ENCODE measurements at places on chromosomes 13 and 19.

- no peak for DNase-seq
Observed at GRCh38 chr19:36125557-36125956, 10.3 kb downstream of the TBCB start.

DNA sequence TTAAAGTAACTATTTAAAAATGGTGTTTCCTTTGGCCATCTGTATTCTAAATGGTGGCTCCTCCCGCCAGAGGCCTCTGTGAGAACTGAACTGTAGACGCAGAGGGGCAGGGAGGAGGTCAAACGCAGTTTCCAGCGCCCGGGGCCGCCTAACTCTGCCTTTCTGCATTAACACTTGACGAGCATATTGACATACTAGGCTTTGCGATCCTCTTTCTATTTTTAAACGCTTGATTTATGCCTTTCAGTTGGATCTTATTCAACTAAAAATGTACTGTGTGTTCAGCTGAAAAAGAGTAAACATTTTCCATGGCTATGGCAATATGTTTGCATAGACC, 74.7 kb downstream of the SPACA7 start:
- DNase-seq, result no peak

GRCh38 chr13:110115591-110115990, 191.4 kb downstream of the COL4A1 start:
- DNase-seq, result no peak

- DNase-seq, result no peak
Observed at GRCh38 chr19:11059511-11060358, 29.5 kb upstream of the LDLR start.

DNA sequence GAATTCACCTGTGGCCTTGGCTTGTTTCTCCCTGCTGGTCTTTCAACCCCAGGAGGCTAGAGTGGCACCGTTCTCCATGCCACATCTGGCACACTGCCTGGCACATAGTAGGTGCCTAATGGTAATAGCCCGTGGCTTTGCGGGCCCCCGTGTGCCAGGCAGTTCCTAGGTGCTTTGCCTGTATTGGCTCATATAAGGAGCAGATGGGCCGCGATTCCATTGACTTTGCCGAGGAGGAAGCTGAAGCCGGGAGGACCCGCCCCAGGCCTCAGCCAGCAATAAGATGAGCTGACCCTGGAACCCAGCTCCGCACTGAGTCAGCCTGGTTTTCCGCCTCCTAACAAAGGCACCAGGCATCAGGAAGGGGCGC, 807 bp downstream of the PGLYRP1 start:
- DNase-seq, result no peak

GRCh38 chr13:71935166-71935840, 68.3 kb upstream of the DACH1 start:
- no peak for DNase-seq

DNA sequence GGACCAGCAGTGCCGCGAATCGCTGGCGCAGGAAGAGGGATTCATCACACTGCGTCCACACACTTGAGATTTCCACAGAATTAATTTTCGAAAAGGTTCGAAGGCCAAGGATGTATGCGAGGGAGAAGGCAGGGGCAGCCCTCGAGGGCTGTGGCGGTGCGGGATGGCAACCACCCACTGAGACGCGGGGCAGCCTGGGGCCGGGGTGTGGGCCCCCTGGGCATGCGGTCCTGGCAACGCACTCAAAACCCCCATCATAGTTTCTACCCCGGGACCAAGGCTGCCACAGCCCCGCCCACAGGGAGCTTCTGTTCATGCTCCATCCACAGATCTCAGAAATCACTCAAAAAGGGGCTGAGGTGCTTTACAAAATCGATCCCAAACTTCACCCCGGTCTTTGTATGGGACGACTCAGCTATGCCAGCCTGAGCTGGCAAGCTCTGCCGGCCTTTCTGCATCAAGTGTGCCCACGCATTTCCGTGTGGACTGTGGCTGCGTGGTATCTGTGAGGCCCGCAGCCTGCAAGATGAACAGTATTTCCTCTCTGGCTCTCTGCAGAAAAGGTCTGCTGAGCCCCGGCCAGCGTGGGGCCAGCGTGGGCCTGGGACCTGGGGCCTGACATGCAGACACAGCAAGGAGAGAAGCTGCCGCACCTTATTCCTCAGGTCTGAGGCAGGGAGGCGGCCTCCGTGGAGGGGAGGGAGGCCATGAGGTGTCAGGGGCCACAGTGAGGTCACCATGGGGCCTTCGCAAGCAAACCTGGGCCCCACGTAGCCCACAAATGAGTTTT, 19.2 kb downstream of the ZNF787 start:
- no peak for DNase-seq

DNA sequence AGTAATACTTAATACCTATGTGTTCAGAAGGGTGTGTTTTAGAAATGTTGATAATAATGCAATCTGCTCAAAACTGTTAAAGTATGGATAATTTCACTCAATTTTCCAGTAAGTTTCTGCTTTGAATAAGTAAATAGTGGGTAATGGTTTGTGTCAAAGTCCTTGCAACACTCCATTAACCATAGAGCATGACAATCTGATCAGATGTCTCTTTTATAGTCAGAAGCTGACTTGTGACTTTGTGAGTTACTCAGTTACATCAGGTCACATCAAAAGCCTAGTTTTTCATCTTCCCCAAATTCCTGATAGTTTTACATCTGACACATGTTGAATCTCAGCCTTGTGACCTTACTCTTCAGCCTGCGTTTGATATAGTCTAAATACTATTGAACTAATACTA, 338.0 kb downstream of the EFNB2 start:
- DNase-seq, result no peak

DNA sequence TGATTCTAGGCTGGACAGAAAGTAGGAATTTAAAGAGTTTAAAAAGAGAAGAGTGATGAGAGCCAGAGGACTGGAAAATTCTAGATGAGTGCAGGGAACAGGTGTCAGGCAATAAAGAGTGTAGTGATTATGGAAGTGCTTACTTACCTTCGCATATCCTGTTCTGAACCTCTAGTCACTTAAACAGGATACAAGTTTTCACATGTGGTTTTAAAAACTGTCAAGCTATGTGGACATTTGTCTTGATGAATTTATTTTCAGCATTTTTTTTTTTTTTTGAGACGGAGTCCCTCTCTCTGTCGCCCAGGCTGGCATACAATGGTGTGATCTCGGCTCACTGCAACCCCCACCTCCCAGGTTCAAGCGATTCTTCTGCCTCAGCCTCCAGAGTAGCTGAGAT, 34.3 kb upstream of the IL17D start:
- no peak for DNase-seq

DNA sequence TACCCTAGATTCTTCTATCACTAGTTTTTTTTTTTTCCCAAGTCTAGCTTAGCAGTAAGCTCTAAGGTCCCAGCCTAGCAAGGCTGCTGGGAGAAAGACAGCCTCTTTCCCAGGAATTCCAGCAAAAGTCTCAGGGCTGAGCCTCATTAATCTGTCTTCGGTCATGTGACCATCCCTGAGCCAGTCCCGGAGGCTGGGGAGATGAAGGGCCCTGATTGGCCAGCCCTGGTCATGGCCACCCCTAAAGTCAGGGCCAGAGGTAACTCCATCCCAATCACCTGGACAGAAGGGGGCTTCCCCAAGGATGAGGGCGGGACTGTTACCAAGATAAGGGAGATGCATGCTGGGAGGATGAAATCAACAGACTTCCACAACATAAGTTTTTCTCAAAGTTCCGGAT, 43.3 kb downstream of the CCNE1 start:
- DNase-seq, result no peak

DNA sequence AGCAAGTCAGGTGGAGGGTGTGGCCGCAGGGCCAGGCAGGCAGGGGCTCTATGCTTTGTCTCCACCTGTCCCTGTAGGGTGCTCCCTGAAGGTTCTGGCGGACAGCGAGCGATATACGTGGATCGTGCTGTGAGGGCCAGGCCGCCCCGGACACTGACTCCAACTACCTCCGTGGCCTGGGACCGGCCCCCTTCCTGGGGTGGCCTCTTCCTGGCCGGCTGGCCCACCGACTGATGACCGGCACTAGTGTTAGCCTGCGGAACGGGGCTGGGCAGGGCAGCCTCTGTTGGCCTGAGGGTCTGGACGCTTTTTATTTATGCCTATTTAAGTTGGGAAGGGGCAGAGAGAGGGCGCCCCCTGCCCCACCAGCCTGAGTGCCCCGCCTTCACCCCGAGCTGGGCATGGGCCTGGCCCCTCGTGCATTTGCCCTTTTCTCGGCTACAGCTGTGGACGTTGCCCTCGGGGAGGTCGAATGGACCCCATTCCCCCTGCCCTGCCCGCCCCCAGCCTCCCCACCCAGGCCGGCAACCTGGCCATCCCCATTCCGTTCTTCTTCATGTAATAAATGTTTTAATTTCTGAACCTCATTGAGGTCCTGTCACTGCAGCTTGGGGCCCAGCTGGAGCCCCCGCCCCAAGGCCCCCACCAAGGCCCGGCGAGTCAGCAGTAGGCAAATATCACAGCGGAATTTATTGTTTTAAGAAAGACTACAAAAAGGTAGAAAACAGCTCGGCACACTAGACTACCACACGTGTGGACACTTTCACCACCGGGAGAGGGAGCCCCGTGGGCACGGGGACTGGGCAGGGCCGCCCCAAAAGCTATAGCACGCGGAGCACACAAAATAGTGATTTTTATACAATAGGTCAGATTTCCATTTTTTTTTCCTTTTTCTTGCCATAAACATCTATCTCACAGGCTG, 8.8 kb downstream of the DCAF15 start:
- no peak for DNase-seq

DNA sequence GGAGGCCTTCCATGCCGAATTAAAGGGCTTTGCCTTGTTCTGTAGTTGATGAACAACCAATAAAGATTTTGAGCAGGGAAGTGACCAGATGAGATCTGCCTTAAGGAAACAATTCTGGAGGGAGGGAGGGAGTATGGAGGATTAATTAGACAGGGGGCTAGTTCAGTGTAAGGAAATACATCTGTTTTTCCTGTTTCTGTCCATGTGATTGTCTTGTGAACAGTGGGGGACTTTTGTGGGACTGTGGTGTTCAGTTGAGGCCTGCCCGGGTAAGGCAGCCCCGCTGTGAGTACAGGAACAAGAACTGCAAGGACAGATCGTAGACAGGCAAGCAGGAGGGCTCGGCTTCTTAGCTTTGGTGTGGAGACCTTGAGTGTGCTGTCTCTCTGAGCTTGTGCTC, 59.0 kb downstream of the DGKH start:
- no peak for DNase-seq

DNA sequence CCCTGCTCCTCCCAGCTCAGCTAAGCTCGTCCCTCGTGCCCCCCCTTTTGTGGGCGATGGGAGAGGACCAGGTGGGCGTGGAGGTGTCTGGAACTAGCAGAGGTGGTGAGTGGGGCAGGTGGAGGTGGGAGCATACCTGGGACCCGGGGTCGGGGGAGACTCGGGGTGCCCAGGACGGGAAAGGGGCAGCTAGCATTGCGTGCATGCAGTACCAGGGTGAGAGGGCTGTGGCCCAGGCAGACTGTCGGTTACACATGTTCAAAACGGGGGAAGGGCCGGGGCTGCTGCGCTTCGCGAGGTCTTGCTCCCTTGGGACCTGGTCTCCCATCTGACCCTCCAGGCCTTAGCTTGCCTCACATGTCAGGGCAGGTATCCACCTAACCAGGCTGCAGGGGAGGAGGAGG, 9.1 kb downstream of the TLE5 start:
- DNase-seq, result no peak

- no peak for DNase-seq
Observed at GRCh38 chr19:40216777-40217026, 1.5 kb downstream of the TTC9B start.

DNA sequence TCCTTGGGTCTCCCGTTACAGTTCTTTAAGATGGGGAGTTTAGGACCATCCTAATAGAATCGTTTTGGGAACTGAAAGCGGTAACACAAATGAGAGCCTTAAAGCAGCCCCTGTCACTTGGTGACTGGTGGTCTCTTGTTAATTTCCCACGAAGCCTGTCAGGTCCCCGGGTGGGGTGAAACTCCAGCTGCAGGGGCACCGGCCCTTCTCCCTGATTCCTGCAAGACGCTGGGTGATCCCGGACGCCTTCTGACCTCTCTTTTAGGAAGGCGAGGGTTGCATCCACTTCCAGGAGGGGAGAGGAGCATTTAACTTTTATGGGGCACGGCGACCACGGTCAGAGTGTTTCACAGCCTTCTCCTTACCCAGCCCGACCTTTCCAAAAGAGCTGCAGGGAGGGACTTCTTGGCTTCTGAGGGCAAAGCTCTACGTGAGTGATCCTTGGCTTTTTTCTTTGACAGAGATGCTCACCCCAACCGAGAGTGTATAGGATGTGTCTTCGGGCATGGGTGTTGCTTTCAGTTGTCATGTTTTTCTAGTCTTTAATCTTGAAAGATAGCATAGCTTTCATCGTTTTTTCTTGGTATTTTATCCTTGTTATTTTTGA, 688 bp downstream of the ZNF225 start:
- peak; percentile 1 for DNase-seq

DNA sequence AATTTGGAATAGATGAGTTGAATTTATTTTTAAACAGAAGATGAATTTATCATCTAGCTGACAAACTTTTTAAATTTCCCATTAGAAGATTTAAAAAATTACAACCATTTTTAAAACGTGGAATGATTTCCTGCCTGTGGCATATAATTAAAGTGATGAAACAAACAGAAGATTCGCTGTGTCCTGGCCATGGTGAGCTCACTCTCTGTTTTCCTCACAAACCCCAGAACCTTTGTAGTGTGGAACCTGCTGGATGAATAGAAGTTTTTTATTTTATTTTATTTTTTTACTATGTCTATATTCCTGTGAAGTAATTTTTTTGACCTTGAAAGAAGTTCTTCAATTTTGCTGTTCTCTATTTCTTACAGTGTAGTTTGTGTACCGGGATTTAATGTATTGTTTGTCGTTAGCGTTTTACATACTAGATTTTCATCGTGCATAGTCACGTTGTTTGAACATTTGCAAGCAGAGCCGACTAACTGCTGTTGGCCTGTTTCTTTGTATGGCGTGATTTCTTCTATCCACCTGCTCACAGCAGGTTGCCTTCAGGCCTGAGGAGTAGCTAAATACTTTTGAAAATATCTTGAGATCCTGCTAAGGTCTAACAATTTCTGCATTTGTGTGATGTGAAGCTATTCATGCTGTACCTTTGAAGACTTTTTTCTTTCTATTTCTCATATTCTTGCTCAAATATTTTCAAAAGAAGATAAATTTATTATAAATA, 149.2 kb downstream of the GGACT start:
- DNase-seq, result no peak

- DNase-seq, result peak; percentile 51
Observed at GRCh38 chr13:106532111-106532929, 3.1 kb downstream of the EFNB2 start.

DNA sequence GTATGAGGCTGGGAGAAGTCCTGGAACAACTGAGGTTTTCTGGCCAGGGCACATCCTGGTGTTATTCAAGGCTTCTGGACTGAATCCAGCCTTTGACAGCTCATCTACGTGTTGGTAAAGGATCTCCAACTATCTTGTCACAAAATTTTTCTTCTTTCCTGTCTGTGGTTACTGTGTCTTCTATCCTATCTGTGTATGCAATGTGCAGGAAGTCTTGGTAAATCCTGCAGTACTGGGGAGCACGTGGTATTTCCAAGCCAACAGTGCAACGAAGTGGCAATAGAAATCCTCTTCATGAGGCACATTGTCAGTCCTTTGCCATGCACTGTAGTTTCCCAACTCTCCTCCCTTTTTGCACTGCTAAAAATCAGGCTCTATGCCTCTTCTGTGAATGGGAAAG, 86.7 kb downstream of the ZNF100 start:
- DNase-seq, result no peak

Data from fibroblast of skin of back (primary cell).